IPS DF 6.9 (cell line): ENCODE measurements at places on chromosomes 5 and 9.

GRCh38 chr9:129627556-129628440, 1.8 kb downstream of the NTMT1 start:
- no peak overlapping the region for H3K4me3 ChIP-seq
- no peak overlapping the region for H3K27ac ChIP-seq
- DNase-seq, result no peak
- H3K4me1 ChIP-seq, result peaks cover 6% of the 10 kb centered on the region; the same call in 1 of the 2 replicates
- H3K27me3 ChIP-seq, result no peaks in the 10 kb centered on the region
- H3K36me3 ChIP-seq, result peaks cover 10% of the 10 kb centered on the region

DNA sequence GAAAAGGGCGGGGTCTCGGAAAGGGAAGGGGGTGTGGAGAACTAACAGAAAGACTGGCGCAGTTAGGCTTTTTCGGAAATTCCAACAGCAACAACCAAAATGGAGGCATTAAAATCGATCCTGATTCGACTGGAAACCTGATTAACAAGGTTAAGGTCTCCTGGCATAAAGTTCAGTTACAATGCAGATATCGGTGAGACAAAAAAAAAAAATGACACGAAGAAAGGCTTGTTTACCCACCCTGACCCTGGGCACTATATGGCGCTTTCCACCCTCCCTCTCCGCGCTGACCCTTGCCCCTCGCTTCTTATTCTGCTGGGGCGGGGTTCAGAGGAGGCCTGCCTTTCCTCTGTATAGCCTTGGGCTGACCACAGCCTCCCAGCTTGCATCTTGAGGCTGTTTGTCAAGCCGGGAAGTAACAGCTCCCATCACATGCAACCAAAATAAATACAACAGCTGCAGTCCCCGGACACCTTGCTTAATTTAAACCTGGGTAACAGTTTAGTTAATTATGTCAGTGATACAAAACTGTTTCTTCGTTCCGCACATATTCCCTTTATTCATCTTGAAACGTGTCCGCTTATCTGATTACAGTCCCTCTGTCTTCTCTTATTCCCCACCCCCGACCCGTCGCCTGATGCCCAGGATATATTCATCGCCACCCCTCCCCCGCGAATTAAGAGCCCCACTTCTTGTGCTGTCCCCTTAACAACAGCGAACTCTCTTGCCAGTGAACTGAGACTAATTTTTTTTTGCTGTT, 795 bp upstream of the PJA2 start:
- H3K27ac ChIP-seq, result no peak overlapping the region
- H3K4me3 ChIP-seq, result peak overlapping the region; percentile 68; the same call in 1 of the 2 replicates
- H3K27me3 ChIP-seq, result no peaks in the 10 kb centered on the region
- H3K4me1 ChIP-seq, result 0 out of 2 replicates have a peak, but pooled peaks cover 1% of the 10 kb centered on the region
- H3K36me3 ChIP-seq, result no peaks in the 10 kb centered on the region

GRCh38 chr9:113221800-113222481, 597 bp downstream of the SLC31A1 start:
- no peaks in the 10 kb centered on the region for H3K36me3 ChIP-seq
- no peak for DNase-seq
- no peak overlapping the region for H3K27ac ChIP-seq
- peaks cover 2% of the 10 kb centered on the region; the same call in 1 of the 2 replicates for H3K4me1 ChIP-seq

DNA sequence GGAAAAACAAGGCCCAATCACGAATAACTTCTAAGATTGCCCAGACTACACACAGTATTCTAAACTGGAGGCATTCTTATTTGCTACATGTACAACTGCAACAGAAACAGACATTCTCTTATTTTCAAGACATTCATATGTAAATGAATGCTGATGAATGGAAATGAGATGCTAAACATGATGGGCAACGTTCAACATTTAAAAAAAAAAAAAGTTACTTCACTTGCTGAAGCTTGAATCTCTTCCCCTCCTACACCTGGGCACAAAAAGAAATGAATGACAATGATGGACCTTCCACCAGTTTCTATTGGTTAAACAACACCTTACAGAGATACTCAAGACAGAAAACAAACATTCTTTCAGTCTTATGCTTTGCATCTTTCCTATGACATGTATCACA, 160.5 kb downstream of the BNC2 start:
- no peak overlapping the region for H3K4me3 ChIP-seq
- no peak overlapping the region for H3K27ac ChIP-seq
- H3K27me3 ChIP-seq, result no peaks in the 10 kb centered on the region

DNA sequence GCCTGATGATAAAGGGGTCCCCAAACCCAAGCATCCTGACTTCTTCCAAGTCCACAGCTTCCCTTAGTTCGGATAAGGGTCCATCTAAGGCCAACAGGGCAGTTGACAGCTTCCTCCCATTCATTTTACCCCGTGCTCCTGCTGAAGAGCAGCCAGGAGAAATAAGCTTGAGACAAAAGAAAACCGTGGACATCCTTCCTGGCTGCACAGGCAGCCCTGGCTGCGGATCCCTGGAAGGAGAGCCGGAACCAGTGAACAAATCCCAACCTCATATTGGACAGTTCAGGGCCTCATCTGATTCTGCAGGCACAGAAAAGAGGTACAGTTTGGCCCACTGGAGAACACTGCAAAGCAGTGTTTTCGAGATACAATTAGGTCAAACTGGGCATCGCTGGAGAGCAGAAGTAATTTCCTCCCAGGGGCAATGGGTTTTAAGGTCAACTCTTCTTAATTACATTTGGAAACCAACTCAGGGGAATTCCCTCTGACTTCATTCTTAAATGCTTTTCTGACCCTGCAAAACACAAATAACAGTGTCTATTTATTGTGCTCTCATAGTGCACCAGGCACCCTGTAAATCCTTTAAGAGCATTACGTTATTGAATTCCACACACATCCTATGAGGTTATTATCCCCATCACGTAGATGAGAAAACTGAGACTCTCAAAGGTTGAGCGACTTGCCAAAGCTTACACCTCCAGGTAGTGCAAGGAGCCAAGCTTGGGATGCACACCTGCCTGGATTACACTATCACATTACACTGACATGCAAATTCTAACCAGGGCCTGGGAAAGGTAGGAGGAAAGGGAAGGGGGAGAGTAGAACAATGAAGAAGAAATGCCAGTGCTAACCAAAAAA, 21.2 kb downstream of the ADAM19 start:
- 0 out of 2 replicates have a peak, but pooled peaks cover 3% of the 10 kb centered on the region for H3K4me1 ChIP-seq
- H3K4me3 ChIP-seq, result no peak overlapping the region
- no peak overlapping the region for H3K27ac ChIP-seq
- H3K27me3 ChIP-seq, result no peaks in the 10 kb centered on the region

DNA sequence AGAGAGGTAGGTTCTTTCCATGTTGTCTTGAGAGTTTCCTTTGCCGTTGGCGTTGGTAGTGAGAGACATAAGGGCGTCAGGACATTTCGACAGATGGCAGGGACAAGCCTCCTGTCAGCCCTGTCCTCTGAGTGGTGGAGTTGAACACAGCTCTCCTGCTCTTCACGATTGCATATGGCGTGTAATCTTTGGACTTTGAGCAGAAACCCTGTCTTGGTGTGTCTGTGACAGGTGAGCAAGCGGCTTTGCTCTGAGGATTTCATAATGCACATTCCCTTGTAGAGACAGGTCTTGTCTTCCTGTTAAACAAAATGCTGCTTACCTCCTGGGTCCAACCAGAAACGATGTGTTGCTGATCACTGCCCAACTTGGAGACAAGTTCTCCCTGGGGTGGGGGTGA, 146.5 kb downstream of the NXNL2 start:
- no peak for DNase-seq
- no peaks in the 10 kb centered on the region for H3K27me3 ChIP-seq
- no peak overlapping the region for H3K4me3 ChIP-seq
- no peaks in the 10 kb centered on the region for H3K36me3 ChIP-seq
- H3K4me1 ChIP-seq, result no peaks in the 10 kb centered on the region
- H3K27ac ChIP-seq, result no peak overlapping the region

GRCh38 chr5:34026089-34026761, 16.8 kb downstream of the C1QTNF3 start:
- no peak overlapping the region for H3K4me3 ChIP-seq
- H3K27ac ChIP-seq, result no peak overlapping the region
- DNase-seq, result no peak
- no peaks in the 10 kb centered on the region for H3K36me3 ChIP-seq
- H3K27me3 ChIP-seq, result no peaks in the 10 kb centered on the region
- H3K4me1 ChIP-seq, result no peaks in the 10 kb centered on the region

DNA sequence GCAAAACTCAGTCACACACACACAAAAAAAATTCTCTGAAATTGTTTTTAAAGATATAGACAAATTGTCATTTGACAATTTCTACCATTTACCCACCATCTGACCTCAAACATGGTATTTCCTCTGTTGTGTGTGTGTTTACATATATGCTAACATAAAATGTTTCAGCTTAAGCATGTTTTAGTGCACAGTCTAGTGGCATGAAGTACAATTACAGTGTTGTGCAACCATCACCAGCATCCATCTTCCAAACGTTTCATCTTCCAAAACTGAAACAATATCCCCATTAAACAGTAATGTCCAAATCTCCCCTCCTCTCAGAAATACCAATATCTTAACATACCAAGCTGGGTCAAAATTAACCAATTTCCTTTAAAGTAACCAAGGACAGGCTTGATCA, 65.2 kb downstream of the MYO10 start:
- no peaks in the 10 kb centered on the region for H3K36me3 ChIP-seq
- peaks cover 6% of the 10 kb centered on the region; the same call in 1 of the 2 replicates for H3K4me1 ChIP-seq
- H3K27me3 ChIP-seq, result no peaks in the 10 kb centered on the region

- no peaks in the 10 kb centered on the region for H3K36me3 ChIP-seq
- H3K4me3 ChIP-seq, result no peak overlapping the region
- H3K27me3 ChIP-seq, result no peaks in the 10 kb centered on the region
Observed at GRCh38 chr9:112599732-112600131, 113.1 kb downstream of the KIAA1958 start.

DNA sequence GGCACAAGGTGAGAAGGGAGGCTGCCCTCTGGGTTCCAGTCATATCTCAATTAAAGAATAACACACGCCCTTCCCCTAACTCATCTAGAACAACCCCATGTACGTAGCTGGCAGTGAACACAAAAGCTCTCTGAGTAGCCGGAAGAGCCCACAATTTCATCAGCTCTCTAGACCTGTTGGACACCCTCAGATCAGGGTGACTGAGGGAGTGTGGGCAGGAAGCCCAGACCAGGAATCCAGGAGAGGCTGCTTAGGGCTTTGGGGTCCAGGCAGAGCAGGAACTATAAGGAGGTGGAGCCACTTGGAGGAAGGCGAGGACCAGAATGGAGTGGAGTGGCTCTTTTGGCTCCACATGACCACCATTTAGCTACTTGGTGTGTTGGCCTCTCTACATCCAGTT, 237.4 kb downstream of the NR3C1 start:
- no peaks in the 10 kb centered on the region for H3K4me1 ChIP-seq
- no peak overlapping the region for H3K4me3 ChIP-seq
- H3K36me3 ChIP-seq, result no peaks in the 10 kb centered on the region
- DNase-seq, result no peak

- no peak for DNase-seq
- H3K27ac ChIP-seq, result no peak overlapping the region
- H3K4me1 ChIP-seq, result no peaks in the 10 kb centered on the region
- no peaks in the 10 kb centered on the region for H3K36me3 ChIP-seq
- H3K4me3 ChIP-seq, result no peak overlapping the region
- no peaks in the 10 kb centered on the region for H3K27me3 ChIP-seq
Observed at GRCh38 chr9:129289883-129290282, 111.8 kb upstream of the IER5L start.

DNA sequence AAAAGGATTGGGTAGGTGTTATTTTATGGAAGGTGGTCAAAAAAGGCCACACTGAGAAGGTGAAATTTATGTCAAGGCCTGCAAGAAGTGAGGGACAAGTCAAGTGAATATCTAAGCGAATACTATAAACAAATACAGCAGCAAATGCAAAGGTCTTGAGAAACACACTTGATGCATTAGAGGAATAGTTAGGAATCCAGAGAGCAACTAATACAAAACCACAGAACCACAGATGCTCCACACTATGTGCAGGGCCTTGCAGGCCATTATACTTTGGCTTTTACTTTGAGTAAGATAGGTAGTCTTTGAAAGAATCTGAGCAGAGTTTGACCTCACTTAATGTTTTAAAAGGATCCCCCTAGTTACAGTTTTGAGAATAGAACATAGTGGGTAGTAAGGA, 4.6 kb downstream of the ZNF622 start:
- H3K36me3 ChIP-seq, result peaks cover 8% of the 10 kb centered on the region; the same call in 1 of the 2 replicates
- no peak for DNase-seq
- no peak overlapping the region for H3K27ac ChIP-seq
- H3K27me3 ChIP-seq, result no peaks in the 10 kb centered on the region

- H3K4me3 ChIP-seq, result no peak overlapping the region
- peaks cover 2% of the 10 kb centered on the region; the same call in 1 of the 2 replicates for H3K4me1 ChIP-seq
Observed at GRCh38 chr5:163571744-163572143, 66.3 kb downstream of the MAT2B start.

GRCh38 chr5:167819406-167819805, 472.0 kb upstream of the WWC1 start:
- no peak overlapping the region for H3K27ac ChIP-seq
- no peak overlapping the region for H3K4me3 ChIP-seq
- no peaks in the 10 kb centered on the region for H3K36me3 ChIP-seq
- no peaks in the 10 kb centered on the region for H3K27me3 ChIP-seq

DNA sequence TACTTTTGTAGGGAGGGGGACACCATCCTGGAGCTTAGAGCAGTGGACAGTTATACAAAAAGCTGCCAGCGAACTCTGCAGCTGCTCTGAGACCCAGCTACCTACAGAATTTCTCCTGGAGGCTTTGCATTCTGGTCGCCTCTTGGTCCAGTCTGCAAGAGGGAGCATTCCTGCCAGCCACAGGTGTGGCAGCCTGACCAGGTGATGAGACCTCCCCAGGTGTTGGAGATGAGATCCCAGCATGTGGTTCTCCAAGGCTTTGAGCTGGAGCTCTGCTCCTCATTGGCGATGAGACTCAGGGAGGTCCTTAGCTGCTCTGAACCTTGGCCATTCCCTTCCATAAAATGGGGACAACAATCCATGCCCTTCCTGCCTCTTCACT, 69.3 kb downstream of the RGS3 start:
- DNase-seq, result no peak
- no peaks in the 10 kb centered on the region for H3K27me3 ChIP-seq
- no peaks in the 10 kb centered on the region for H3K36me3 ChIP-seq
- H3K4me3 ChIP-seq, result no peak overlapping the region
- peaks cover 2% of the 10 kb centered on the region; the same call in 1 of the 2 replicates for H3K4me1 ChIP-seq

DNA sequence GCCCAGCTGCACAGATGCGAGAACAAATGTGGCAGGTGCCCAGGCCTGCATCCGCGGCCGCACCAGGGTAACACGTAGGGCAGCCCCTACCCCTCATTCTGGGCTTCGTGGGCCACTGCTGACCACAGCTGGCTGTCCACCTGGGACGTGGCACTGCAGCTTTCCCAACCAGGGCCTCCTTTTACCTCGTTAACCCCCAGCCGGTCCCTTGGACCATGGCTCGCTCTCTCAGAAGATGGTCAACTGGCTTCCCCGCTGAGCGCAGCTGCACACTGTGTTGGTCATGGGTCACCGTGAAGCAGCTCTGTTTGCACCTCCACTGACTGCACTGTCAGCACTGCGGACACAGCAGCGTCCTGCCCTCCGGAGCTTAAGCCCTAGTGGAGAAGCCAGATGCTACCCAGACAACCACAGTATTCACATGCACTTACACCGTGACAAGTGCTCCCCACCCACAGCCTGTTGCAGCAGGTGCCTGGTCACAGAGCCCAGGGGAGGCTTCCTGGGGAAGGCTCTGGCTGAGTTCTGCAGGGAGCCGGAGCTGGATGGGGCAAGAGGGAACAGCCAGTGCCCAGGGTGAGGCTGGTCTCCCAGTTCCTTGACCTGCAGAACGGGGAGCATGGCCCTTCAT, 10.5 kb upstream of the PLEKHG4B start:
- no peaks in the 10 kb centered on the region for H3K27me3 ChIP-seq
- no peak overlapping the region for H3K27ac ChIP-seq
- H3K4me1 ChIP-seq, result peaks cover 12% of the 10 kb centered on the region
- no peak for DNase-seq
- no peaks in the 10 kb centered on the region for H3K36me3 ChIP-seq

- no peak overlapping the region for H3K4me3 ChIP-seq
- H3K36me3 ChIP-seq, result no peaks in the 10 kb centered on the region
- DNase-seq, result no peak
- peaks cover 7% of the 10 kb centered on the region; the same call in 1 of the 2 replicates for H3K4me1 ChIP-seq
- no peaks in the 10 kb centered on the region for H3K27me3 ChIP-seq
- no peak overlapping the region for H3K27ac ChIP-seq
Observed at GRCh38 chr9:130454812-130455325, 10.1 kb downstream of the ASS1 start.
